Activated CD4-positive, alpha-beta T cell treated with anti-CD3 and anti-CD28 coated beads, Interleukin-2, amount 10 ng/mL, durations not matched to agents 7 days and 5 days (primary cell): ENCODE measurements at places on chromosomes 16 and 17. TPM values are rescaled to one million over a fixed set of nuclear protein-coding genes. Genes with fewer than 3 reads are reported as not detected.

- DNase-seq: no peak
Observed at GRCh38 chr17:6868582-6868981, 37.1 kb upstream of the TEKT1 start.

The PRDM7 gene
- total RNA-seq: not detected

The MED1 gene
- total RNA-seq: 59.1 TPM

- DNase-seq: no peak
Observed at GRCh38 chr17:51088287-51088686, 32.4 kb downstream of the SPAG9 start.

DNA sequence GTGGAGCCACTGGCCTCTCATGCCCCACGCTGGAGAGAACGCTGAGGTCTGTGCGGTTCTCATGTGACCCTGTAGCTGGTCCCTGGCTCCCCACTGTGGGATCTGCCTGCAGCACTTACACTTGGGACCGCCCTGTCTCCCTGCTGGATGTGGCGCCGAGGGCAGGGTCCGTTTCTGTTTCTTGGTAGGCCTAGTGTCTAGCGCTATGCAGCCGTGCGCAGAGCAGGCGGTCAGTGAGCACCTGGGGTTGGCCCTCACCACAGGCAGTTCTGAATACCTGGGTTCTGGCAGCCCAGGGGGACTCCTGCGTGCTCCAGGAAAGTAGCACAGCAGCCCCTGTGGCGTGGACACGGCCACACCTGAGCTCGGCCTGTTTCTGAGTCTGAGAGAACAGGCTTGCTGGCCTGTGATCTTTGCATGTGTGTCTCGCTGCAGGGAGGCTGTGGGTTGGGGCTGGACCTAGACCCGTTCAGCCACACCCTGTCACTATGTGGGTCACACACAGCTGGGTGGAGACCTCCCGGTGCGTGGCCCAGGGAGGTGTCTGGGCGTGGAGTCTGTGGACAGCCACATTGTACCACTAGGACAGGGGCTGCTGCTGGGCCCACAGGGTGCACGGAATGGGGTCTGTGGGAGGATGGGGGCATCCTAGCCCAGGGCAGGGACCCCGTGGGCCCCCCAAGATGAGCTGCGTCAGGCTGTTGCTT, 2.8 kb downstream of the CAPN15 start:
- DNase-seq: no peak

The EXOC3L1 gene
- not detected for total RNA-seq

DNA sequence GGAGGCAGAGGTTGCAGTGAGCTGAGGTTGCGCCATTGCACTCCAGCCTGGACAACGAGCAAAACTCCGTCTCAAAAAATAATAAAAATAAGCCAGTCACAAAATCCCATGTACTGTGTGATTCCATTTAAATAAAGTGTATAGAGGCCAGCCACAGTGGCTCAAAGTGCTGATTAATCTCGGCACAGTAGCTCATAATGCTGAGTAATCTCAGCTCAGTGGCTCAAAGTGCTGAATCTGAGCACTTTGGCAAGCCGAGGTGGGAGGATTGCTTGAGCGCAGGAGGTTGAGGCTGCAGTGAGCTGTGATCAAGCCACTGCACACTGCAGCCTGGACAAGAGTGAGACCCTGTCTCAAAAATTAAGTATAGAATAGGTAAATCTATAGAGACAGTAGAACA, 4.9 kb downstream of the TMED6 start:
- no peak for DNase-seq

- DNase-seq: no peak
Observed at GRCh38 chr17:39084558-39084957, 66.9 kb downstream of the PLXDC1 start.

The ACSM2A gene
- not detected for total RNA-seq

The KRTAP17-1 gene
- not detected for total RNA-seq

The RASL10B gene
- total RNA-seq: 0.15 TPM

- no peak for DNase-seq
Observed at GRCh38 chr17:76002100-76002499, 1.4 kb downstream of the CDK3 start.

The ITGAD gene
- total RNA-seq: not detected

- no peak for DNase-seq
Observed at GRCh38 chr17:56694825-56695224, 101.3 kb downstream of the NOG start.

DNA sequence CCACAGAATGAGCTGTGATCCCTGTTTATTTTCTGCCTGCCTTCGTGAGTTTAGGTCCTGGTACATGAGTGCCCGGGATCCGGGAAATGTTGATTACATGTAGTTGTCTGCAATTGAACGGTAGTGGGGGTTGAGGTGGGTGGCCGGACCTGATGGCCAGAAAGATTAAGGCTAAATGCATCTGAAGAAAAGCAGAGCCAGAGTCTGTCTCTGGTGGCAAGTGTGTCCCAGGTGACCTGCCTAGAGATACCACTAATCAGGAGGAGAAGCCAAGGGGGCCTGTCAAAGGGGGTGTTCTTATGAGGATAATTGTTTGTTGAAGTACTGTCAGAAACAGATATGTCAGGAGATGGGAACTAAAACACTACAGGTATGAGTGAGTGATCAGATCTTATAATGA, 154.0 kb upstream of the ASIC2 start:
- DNase-seq: no peak

The PRAC1 gene
- total RNA-seq: not detected

GRCh38 chr17:80746262-80746935, 201.8 kb downstream of the RPTOR start:
- no peak for DNase-seq

The CRYBA1 gene
- not detected for total RNA-seq

DNA sequence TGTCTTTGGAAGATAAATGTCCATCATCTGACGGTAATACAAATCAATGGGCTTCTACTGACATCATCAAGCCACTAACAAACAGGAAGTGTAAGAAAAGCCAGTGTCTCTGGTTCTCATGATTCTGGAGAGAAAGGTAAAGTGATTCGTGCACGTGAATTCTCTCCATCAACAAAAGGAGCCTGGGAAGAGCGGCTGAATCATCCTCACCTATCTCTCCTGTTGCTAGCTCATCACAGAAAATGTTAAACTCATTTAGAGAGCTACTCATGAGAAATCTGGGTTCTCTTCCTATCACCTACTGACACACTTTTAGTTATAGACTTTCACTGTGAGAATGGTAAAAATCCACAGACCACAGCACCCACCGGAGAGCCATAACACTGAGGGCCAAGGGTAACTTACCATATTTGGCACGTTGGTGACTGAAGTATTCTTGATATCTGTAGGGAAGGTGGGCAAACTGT, 70.3 kb downstream of the CREBBP start:
- DNase-seq: no peak

The CFAP97D1 gene
- total RNA-seq: not detected

DNA sequence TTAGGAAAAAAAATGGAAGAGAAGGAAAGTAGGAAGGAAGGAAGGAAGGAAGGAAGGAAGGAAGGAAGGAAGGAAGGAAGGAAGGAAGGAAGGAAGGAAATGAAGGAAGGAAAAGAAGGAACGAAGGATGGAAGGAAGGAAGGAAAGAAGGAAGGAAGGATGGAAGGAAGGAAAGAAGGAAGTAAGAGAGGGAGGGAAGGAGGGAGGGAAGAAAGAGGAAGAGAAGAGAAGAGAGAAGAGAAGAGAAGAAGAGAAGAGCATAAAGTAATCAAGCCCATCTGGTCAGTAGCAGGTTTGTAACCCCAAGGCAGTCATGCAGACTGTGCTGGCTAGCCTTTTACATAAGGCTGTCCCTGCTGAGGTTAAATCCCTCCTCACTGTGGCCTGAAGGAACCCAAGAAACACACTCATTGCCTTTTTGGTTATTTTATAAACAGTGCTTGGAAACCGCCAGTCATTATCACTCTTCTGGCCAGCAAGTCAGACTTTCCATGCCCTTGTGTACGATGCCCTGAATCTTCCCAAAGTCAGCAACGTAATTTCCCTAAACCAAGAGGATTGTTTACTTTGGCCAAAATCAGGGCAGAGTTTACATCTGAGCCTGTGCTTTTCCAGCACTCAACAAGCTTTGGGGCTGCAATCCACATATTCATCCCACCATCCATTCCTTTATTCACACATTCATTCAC, 409.6 kb upstream of the MAF start:
- DNase-seq: no peak

DNA sequence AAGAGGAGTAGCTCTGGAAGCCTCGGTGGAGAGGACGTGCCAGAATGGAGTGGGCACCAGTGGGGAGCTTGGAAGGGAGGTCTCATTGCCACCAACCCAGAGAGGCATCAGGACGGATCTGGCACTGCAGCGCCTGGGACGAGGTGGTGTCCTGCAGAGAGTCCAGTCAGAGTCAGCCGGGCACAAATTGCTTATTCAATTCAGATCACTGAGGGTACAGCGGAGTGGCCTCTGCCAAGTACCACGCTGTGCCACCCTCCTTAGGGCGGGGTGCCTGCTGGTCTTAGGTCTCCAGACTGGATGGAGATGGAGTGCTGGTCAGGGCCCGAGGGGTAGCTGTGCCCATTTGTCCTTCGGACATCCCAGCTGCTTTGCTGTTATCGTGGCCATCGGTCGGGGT, 18.9 kb upstream of the SPPL2C start:
- no peak for DNase-seq

DNA sequence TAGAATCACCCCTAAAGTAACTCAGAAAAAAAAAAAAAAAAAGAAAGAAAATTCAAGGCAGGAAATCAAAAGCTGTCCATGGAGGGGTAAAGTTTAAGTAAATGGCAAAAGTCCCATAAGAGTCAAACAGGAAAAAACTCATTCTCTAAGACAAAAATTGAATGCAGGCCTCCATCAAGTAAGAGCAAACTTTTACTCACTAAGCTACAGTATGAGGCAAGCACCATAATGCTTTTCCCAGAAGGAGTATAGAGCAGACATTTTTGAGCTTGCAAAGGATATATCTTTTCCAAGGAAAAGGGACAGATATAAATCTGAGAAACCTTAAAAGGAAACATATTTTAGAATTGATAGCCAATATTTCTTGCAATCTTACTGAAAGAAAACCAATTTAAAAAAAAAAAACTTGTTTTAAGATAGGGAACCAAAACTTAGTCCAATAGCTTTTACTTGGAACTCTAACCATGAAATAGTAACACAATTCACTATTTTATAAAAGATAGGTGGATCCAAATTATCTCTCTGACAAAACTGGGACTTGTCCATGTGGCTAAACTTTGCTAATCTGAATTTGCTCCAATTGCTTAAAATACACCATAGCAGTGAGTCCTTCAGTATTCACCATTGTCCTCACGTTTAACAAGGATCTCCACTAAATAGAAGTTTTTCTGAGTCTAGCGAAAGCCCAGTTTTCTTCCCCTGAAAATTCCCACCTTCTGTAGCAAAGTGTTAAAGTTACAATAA, 99.8 kb downstream of the CDH11 start:
- DNase-seq: no peak
